ENCODE measurements at places on chromosomes 7 and 10. TPM values are rescaled to one million over a fixed set of nuclear protein-coding genes. Genes with fewer than 3 reads are reported as not detected.

Gene SAMD8
- total RNA-seq, result 31.7 TPM

Gene SLC35G1
- 3.3 TPM for total RNA-seq

Gene ERVW-1
- total RNA-seq, result not detected

Gene CAV1
- 1,540 TPM for total RNA-seq

Gene TMEM184A
- total RNA-seq, result 0.33 TPM

Gene TMEM236
- total RNA-seq, result 0.10 TPM

Gene CLDN12
- 14.0 TPM for total RNA-seq

Gene IKZF1
- not detected for total RNA-seq

Gene DDIT4
- total RNA-seq, result 75.0 TPM

Gene LYZL2
- not detected for total RNA-seq

Gene C10orf62
- 0.10 TPM for total RNA-seq

Gene RNF148
- total RNA-seq, result 1.6 TPM

Gene PPP1R9A
- total RNA-seq, result 9.5 TPM

Gene BTBD16
- not detected for total RNA-seq

Gene MMRN2
- total RNA-seq, result 262 TPM

Gene UPK3BL1
- 11.5 TPM for total RNA-seq

Gene FOXI2
- total RNA-seq, result not detected

Gene FKBP6
- total RNA-seq, result not detected

Gene LEP
- not detected for total RNA-seq

Gene NEURL1
- 0.33 TPM for total RNA-seq

Gene AGAP3
- total RNA-seq, result 84.4 TPM

Gene OR2F2
- total RNA-seq, result not detected

Gene CTAGE4
- not detected for total RNA-seq

Gene TET1
- 1.3 TPM for total RNA-seq

Gene ITGA8
- 0.57 TPM for total RNA-seq

Gene LRRD1
- total RNA-seq, result under 0.01 TPM

Data from vein endothelial cell (primary cell).